ENCODE measurements at places on chromosomes 4 and X. TPM values are rescaled to one million over a fixed set of nuclear protein-coding genes. Genes with fewer than 3 reads are reported as not detected.

SHOX gene
- total RNA-seq: not detected

DNA sequence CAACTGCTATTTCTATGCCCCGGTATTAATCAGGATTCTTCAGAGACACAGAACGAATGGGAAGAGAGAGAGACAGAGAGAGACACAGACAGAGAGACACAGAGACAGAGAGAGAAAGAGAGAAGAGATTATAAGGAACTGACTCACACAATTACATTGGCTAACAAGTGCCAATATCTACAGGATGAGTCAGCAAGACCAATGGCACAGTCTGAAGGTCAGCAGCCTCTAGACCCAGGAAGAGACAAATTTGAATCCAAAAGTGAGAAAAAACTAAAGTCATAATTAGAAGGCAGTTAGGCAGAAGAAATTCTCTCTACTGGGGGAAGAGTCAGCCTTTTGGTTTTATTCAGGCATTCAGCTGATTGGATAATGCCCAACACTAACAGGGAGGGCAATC lies 187.3 kb downstream of the MAB21L2 start:
- peak; percentile 56 for DNase-seq

DNA sequence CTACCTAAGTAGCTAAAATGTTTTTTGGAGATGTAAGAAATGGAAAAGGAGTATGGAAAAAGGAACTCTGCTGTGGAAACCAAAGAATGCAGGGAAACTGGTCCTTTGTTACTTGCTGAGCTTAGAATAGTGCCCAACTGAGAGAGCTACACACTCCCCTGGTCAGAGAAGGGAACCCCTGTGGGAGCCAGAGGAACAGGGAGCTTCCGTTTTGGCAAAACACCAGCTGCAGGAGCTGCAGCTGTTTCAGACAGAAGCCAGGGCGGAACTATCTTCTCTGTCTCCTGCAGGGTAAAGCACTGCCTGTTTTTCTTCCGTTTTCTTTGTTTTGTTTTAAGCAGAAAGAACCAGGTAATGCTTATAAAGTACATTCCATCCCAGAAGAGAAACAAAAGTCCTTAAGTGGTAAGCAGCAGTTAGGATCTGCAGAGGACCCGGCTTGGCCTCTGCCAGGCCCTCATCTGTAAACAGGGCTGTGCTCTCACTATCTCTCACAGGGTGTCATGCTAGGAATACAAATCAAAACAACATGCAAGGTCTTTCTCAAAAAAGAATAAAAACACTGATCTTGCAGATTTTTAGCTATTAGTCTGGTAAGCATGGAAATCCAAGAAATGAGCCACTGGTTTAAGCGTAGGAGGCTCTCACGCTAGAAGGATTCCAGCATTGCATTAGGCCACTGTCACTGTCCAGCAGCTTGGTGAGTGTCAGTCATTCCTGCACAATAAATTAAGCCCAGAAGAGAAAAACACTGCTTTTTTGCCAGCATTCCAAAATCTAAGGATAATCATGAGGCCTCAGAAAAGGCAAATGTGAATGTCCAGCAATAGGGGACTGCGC lies 76.1 kb downstream of the CHST7 start:
- DNase-seq: peak; percentile 60

FGFR3 gene
- 0.98 TPM for total RNA-seq

DNA sequence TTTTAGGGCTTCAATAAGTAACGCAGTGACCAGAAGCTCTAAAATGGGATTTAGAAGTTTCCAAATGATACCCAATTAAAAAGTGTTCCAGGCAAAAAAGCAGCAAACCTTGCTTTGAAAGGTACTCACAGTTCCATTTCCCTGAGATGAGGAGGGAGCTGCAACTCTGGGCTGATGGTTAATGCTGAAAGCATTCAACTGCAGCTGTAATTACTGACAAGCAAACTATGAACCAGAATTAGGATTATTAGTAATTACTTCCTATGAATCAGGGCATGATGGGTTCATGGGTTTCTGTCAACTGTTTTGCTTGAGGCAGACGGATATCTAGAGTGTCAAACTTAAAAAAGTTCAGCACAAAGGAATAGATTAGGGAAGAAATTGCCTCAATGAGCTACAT lies 357.4 kb downstream of the STIM2 start:
- no peak for DNase-seq

DNA sequence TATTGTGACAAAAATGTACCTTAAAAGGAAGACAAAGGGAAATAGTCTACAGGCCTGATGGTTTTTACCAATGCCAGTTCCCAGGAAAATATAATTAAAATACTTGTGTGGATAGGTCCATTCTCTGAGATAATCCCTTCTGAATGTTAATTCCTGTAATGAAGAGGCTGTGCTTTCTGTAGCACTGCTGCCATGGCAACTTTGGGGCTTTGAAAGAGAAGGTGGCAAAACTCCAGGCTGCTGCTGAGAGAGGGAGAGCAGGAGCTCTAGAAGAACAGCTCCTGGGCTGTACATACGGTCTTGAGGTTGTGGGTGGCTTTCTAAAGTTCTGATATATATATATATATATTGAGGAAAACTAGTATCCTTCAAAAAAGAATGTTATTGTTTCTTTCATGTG lies 125.4 kb downstream of the PDLIM5 start:
- peak; percentile 42 for DNase-seq

TENM3 gene
- total RNA-seq: 53.3 TPM

ZIC3 gene
- not detected for total RNA-seq

DNA sequence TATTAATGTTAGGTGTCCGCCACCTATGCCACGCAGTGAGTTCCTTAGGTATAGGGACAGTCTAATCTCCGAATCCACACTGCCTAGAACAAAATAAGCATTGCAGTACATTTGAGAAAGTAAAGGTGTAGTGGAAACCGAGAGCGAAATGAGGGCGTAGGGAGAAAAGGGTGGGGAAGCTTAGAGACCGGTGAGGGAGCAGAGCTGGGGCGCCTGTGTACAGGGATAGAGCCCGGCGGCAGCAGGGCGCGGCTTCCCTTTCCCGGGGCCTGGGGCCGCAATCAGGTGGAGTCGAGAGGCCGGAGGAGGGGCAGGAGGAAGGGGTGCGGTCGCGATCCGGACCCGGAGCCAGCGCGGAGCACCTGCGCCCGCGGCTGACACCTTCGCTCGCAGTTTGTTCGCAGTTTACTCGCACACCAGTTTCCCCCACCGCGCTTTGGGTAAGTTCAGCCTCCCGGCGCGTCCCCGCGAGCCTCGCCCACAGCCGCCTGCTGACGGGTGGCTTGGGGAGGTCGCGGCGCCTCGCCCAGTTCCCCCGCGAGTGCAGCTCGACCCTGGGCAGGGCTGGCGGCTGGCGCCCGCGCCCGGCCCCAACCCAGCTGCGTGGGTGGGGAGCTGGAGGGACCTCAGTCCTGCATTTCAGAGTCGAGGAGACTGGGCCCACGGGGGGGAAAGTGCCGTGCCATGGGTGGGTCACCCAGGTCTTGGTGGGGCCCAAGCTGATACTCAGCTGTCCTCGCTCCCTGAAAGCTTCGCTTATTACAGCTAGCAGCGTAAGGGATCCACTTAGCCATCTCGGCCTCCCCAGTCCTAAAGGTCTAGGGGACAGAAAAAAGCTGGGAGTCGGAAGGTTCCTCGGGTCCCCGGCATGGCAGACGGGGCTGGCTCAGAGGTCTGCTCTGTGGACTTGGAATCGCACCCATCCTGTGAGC lies at the start of gene ANXA3:
Gene ANXA3 (plus strand): TSS at position 351 of the 932 bp plus-strand sequence. CDS start 2,704 bp downstream, outside the sequence.
- no peak for DNase-seq

DNA sequence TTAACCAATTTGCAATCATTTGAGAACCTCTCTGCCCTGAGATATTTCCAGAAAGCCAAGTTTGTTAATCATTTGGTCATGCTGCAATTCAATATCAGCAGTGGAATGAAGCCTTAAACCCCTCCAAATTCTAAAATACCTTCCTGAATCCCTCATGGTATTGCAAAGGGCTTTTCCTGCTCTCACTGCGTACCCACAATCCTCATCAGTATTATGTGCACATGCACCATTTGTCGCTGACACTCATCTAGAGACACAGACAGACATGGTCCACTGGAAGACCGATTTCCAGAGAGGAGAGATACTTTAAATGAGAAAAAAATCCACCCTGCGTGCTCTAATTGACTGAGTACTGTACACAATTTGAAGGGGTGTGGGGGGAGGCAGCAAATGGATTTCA lies 104.4 kb downstream of the GPC3 start:
- no peak for DNase-seq

TET2 gene
- total RNA-seq: 8.7 TPM

GRCh38 chrX:74509989-74510388 lies 88.7 kb downstream of the SLC16A2 start:
- no peak for DNase-seq

SPIN2A gene
- 2.6 TPM for total RNA-seq

DNA sequence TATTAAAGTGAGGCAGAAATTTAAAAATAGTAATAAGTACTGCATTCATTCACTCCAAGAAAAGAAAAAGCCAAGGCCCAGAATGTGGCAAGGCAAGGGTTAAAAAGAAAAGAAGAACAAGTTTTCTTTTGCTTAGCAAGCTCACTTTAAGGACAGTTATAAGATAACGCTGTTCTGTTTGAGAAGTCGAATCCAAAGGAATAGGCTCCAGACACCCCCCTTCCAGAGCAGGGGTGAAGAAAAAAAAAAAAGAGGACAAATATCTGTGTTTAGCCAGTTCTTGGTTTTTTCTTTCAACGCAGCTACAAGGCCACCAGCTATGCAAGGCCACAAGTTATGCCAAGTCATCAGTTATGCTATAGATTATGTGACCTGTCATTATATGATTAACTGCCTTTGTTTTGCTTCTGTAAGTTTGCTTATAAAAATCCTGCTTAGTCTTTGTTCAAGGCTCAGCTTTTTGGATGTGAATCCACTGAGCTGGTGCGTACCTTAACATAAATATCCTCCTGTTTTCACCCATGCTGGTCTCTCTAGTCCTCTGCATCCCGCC lies 1.4 kb downstream of the GRK4 start:
- no peak for DNase-seq

GRCh38 chrX:54447461-54447860 lies 7.3 kb downstream of the TSR2 start:
- no peak for DNase-seq

DNA sequence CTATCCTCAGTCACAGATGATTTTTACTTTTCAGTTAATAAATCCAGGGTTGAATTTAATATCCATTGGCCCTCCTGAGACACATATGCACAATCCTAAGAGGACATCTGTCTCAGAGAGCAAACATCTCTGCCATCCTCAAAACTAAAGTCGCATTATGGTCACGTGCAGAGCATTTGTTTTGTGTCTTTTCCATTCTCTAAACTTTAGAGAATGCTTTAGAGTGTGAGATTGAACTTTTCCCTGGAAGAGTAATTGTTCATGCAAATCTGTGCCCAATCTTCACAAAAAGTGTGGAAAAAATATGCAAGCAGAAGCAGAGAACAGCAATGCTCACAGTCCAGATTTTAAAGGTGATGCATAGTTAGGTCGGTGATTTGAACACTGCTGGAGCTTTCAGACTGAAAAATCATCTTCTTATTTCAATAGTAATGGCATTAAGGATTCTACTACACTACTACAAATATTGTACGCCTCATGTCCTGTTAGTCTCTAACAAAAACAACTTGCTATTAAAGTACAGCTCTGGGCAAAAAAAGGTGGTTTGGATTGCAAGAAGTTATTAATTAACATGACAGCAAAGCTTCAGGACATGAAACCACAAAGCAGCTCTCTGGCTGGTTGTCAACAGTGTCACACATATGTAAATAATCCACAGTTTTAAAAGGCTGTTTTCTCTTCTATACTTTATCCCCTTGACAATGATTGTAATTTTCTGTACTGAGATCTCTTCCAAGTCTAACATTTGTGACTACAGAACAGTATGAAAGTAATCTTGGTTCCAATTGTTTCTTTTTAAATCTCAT lies 19.9 kb downstream of the DCHS2 start:
- no peak for DNase-seq

- DNase-seq: no peak
Measured at GRCh38 chr4:47143261-47143660, 111.9 kb downstream of the GABRB1 start.

DNA sequence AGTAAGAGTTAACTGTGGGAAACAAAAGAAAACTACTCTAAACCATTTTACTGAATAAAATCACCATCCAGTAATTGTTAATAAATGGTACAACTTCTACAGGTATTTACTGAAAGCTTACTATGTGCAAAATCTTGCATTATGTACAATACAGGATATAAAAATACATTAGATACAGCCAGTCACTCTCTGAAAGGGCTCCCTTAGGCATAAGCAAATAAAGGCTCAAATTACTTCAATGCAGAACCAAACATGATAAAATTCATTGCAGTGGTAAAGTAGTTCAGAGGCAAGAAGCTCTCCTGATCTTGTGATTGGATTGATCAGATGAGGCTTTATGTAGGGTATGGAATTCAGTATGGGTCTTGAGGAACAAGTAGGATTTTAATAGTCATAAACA lies 100.2 kb downstream of the KLHL13 start:
- DNase-seq: no peak
